Activated T-cell treated with anti-CD3 and anti-CD28 coated beads, Interleukin-2, amount 50 U/mL, for 48 hours (primary cell): ENCODE measurements at places on chromosomes 6 and 20.
A peak's percentile ranks its signal among the peaks of the same experiment; 100 is the strongest.

DNA sequence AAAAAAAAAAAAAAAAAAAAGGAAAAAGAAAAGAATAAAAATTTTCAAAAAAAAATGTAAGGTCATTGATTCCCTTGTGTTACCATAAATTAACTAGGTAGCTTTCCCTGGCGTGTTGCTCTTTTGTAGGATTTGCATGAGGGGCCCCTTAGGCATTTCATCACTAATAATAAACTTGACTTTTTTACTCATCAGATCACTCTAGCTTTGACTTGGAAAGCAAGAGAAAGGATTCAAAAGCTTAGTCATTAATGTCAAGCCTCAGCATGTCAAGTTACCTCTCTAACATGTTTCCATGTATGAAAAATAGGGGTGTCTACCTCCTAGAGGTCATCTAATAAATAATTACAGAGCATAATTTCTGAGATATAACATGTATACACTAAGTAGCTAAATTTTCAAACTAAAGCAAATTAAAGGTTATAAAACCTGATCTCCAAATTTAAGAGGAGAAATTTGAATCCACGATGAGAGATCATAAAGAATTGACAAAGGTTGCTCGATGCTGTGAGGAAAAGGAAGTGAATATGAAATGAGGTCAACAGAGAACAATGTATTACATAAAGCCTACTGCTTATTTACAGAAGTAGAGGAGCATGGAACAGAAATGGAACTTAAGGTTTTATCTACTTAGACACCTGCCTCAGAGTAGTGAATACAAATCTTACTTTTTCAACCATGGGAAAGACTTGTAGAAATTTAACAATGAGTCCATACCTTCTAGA lies 86.8 kb downstream of the ARHGAP18 start:
- DNase-seq, result no peak

GRCh38 chr6:18601516-18602020 lies 214.4 kb downstream of the RNF144B start:
- no peak for DNase-seq

DNA sequence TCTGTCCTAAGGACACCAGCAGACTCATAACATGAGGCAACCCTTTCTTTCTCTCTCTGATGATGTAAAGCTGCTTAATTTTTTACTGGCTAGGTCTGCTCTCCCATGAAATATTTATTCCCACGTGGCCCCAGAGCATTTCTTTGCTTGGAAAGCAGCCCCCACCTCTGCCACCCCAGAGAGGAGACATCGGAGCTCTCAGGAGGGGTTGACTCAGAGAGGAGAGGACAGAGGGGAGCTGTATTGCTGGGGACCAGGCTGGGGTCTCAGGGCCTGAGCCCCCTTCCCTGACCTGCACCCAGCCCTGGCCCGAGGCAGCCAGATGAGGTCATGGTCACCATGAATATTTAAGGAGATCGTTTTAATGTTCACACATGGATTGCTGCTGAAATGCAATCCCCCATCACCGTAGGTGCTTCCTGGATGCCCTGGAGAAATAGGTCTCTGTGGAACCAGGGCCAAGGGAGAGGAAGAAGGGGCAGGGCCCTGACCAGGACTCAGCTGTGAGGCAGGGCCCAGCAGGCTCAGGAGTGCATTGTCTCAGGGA lies 117.5 kb downstream of the DLL1 start:
- DNase-seq, result peak; percentile 2

- DNase-seq, result peak; percentile 69
Observed at GRCh38 chr6:109455437-109456110, at the start of gene MICAL1. MICAL1 (minus strand) TSS chr6:109455772; CDS start chr6:109454196, 1,576 bp downstream.

GRCh38 chr6:152636609-152637295 lies 410 bp downstream of the SYNE1 start:
- no peak for DNase-seq

GRCh38 chr6:139855671-139856311 lies 481.3 kb upstream of the CITED2 start:
- no peak for DNase-seq

- no peak for DNase-seq
Observed at GRCh38 chr6:76124018-76124417, 51.6 kb upstream of the IMPG1 start.

GRCh38 chr6:11358904-11359830 lies 126.7 kb upstream of the NEDD9 start:
- DNase-seq, result no peak

DNA sequence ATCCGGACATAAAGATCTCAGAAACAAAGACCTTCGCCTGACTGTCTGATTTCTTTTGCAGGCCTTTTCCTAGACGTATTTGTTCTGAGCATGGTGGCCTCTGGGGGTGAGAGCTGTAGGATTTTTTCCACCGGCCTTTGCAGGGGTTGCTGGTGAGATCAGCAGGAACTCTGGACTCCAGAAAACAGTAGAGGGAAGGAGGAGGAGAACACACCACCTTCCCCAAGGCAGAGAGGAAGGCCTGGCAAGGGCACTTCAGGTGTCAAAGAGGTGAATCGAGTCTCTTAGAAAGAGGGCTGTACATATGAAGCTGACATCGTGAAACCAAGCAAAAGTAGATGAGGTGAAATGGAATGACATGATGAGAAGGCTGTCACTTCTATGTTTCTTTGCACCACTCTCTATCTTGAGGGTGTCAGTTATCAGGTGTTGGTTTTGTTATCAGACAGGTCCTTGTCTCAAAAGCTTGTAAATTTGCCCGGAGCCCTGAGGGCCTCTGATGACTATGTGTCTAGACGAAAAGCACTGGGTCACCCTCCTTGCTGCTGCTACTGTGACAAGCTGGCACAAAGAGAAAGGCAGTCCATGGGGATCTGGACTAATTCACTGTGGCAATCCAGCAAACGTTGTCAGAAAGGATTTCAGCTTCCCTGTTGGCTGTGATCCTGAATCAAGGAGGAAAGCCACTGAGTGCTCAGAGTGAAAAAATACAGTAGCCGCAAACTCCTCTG lies 91.3 kb upstream of the MAP3K7 start:
- DNase-seq, result no peak

DNA sequence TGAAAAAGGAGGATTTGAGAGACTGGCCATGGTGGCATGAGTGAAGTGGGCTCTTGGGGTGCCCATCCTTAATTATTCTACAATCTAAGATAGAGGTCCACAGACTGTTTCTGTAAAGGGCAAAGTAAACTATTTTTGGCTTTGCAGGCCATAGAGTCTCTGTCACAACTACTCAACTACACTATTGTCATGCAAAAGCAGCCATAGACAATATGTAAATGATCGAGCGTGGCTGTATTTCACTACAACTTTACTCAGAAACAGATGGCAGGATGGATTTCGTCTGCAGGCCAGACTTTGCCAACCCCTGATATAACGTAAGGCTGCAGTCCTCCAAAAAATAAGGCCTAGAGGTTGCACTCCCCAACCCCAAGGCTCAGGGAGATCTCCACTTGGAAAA lies 58.2 kb upstream of the NAA20 start:
- no peak for DNase-seq

DNA sequence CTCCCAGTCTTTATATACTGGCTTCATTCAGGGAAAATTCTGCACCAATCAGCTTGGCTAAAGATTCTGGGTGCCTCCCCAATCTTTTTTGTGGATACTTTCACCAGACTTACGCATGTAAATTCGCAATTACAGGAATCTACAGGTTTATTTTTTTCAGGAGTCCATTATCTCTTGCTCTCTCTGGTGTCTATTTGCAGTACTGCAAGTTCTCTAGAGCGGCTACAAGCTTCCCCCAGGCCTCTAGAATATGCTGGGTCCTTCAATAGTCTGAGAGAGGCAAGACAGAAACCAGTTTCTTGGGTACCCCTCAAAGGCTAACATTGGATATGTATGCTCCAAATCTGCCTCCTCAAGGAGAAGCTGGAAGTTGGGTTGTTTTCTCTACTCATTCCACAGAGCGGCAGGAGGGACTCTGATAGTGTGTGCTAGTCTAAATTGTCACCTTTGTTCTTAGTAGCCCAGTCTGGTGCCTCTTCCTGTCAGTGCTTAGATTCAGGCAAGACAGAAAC lies 58.5 kb downstream of the SUN5 start:
- peak; percentile 51 for DNase-seq

- DNase-seq, result no peak
Observed at GRCh38 chr6:21886542-21887151, 293.1 kb downstream of the SOX4 start.

GRCh38 chr6:99458319-99458718 lies 33.2 kb upstream of the PNISR start:
- no peak for DNase-seq

DNA sequence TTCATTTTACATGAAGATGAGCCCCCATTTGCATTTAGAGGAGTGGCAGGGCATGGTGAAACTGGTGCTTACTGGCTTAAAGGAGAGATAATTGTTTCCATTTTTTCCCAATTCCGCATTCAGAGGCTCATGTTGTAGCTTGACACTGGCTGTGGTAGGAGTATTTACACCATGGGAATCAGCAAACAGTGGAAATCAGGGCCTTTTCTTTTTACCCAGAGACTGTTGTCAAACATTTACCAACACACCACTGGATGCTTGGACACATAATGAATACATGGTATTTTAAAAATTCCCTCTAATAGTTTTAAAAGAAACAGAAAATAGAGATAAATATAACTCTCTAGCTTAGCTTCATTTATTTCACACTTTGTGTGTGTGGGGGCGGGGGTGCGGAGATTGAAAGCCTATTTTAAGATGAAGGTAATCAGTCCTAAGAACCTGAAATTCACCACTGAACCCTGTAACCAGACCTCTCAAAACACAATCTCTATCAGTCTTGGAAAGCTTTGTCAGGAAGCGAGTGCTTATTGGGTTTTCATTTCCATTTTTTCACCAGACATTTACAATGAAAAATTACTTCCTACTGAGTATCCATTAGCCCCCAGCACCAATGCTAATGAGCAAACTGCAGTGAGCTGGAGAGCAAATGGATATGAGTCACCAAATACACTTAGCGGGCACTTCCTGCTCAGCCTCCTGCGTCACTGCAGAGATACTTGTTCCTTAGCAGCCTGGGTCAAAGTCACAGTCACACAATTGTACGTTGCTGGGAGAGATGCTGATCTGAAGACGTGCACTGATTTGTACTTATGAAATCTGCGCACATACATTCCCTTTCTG lies 532.0 kb downstream of the BCKDHB start:
- DNase-seq, result no peak

DNA sequence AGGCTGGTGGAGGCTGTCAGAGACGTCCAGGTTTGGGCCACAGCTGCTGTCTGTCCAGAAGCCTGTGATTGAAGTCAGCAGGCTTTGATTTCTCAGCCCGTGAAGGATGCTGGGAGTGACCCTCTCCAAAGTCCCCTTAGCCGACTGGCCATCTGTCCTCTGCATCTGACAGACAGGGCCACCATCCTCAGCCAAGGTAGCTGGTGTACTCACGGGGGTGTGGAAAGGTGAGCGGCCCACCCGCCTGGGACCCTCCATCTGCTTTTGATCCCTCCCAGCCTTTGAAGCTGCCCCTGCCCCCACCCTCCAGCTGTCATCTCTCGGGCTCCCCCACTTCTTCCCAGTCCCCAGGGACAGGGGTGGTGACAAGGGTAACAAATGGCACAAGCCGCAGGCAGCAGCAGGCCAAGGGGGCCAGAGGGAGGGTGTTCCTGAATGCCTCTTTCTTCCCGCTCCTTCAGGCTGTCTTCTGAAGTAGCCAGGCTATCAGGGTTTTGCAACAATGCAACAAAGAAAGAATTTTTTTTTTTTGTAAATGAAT lies 84.4 kb downstream of the EYA2 start:
- DNase-seq, result no peak

DNA sequence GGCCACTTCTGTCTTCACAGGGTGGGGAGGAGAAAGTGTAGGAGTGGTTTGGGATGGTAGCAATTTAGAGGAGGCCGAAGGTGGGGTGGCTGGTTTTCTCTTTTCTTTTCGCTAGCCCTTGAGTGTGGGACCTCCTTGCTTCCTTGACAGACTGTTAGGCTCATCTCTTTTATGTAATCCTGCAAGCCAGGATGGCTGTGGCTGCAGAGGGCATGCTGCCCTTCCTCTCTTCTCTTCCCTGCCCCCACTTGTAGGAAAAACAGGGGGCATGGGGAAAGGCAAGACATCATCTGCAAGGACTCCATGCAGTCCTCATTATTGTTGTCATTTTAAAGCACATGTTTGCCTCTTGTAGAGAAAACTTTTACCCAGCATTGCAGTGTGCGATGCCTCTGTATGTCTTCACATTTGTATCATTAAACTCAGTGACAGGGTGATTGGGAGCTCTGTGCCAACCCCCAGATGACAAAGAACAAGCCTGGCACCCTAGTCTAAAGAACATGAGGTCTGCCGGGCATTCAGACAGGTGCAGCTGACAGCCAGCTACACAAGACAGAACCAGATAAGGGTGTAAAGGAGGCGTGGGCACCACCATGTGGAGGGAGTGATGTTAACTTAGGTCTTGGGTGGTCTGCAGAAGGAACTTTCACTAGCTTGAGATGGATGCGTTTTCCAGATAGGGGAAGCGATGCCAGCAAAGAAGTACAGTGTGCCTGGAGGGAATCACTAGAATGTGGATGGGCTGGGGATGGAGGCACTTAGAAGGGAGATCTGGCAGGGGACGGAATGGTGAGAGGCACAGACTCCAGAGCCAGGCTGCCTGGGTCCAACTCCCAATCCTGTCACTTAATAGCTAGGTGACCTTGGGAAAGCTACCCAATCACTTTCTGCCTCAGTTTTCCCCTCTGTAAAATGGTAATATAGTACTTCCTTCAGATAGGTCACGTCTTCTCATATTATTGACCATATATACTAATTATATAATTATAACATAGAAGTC lies 207.6 kb downstream of the TBC1D7 start:
- no peak for DNase-seq

GRCh38 chr6:113776998-113777397 lies 80.1 kb upstream of the MARCKS start:
- DNase-seq, result no peak

DNA sequence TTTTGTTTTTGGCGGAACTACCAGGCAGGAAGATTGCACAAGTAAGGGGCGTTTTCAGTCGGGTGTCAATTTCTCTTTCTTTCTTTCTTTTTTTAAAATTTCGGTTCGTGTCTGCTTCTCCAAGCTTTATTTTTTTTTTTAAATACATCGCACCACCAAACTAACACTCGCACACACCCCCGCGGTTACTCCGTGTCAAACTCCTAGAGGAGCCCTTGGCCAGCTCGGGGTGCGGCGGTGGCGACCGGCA lies 338 bp downstream of the UTRN start:
- DNase-seq, result no peak

GRCh38 chr6:26257272-26257671 lies 107.7 kb upstream of the BTN3A2 start:
- no peak for DNase-seq

GRCh38 chr6:13300643-13301590 lies 27.4 kb downstream of the TBC1D7 start:
- DNase-seq, result no peak
